H1 (cell line): ENCODE measurements at places on chromosomes 16 and 17.
A peak's percentile ranks its signal among the peaks of the same experiment; 100 is the strongest.

- DNase-seq = no peak
These were observed 9.4 kb downstream of the CNGB1 start for GRCh38 chr16:57961538-57961937.

DNA sequence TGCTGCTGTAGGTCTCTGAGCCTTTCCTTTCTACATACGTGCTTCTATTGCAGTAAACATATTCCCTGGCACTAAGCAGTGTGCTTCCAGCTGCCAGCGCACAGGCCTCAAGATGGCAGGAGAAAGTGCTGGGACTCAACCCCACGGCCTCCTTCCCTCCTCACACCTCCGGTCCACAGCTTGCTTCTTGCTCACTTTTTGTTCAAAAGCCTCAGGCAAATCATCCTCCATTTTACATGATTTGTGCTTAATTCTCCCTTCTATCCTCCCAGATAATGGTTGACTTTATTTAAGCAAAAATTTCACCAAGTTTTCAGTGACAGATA is 5.4 kb downstream of the CDK5R1 start:
- no peak for DNase-seq

GRCh38 chr17:49196520-49196919 is 13.9 kb downstream of the GNGT2 start:
- DNase-seq = no peak

GRCh38 chr16:20906341-20907255 is 6.0 kb downstream of the LYRM1 start:
- DNase-seq = no peak

DNA sequence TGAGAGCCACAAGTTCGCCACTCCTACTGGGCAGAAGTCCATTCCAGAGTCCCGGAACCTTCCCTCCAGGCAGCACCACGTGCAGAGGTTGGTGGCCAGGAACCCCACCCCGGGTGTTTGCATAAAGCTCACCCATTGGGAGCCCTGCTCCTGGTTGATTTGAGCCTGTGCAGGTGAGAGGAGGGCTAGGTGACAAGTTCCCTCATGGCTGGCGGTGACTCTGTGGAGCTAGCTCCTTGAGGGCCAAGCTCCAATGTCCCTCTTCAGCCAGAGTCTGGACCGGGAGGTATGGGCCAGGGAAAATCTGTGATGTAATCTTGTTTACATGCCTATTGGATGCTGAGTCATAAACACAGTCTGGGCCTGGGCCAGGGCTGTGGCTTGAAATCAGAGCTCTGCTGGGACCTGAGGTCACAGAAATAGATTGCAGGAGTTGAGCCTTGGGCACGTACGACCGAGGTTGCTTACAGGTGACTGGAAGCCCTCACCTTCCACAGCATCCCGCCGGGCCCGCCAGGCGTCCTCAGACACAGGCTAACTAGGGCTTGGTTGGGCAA is 118.9 kb downstream of the AATF start:
- DNase-seq = no peak

DNA sequence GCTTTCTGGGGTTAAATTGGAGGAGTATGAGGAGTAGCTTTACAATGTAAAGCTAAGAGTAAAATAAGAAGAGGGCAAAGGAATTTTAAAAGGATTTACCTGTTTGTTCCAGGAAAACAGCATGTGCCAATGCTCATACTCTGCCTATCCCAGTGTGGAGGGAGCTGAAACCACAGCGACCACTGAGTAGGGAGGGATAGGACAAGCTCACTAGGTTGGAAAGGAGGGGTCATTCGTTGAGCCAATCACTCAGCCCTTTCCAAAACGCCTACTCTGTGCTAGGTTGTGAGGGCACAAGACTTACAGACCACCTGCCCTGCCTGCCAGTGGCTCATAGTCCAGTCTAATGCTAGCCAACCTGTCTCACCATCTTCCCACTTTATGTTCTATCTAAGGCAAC is 1.1 kb upstream of the DNAJC7 start:
- no peak for DNase-seq

- DNase-seq = no peak
These were observed 118.6 kb downstream of the PRKCA start for GRCh38 chr17:66420961-66421371.

DNA sequence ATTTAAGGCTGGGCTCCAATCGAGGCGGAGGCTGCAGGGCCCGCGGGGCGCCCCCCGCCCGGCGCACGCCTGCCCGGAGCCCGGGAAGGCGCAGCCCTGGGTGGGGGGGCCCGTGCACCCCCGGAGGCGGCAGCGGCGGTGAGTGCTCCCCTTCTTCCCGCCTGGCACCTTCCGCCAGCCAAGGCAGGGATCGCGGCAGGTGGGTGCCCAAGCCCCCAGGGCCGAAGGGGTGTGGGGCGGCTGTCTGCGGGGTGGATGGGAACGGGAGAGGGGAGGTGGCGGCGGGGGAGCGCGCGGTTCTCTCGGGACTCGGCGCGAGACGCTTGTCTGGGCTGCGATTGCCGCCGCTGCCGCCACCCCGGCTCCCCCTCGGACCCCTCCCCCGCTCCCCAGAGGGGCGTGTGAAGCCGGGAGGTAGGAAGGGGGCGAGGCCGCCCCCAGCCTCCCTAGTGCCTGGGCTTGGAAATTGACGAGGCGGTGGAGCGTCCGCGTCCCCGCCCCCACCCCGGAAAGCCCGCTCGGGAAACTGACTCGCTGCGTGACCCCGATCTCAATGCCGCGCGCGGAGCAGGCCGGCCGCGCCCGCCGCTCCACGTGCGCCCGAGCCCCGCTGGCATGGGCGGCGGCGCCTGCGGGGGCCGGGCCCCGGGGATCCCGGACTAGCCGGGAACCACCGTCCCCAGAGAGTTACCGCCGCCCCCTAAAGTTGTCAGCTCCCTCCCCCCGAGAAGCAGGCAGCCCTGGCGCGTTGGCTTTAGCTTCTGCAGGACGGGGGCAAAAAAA is 231.5 kb downstream of the MRTFB start:
- no peak for DNase-seq

GRCh38 chr17:68200689-68201417 is 47.0 kb upstream of the AMZ2 start:
- peak; percentile 92 for DNase-seq

DNA sequence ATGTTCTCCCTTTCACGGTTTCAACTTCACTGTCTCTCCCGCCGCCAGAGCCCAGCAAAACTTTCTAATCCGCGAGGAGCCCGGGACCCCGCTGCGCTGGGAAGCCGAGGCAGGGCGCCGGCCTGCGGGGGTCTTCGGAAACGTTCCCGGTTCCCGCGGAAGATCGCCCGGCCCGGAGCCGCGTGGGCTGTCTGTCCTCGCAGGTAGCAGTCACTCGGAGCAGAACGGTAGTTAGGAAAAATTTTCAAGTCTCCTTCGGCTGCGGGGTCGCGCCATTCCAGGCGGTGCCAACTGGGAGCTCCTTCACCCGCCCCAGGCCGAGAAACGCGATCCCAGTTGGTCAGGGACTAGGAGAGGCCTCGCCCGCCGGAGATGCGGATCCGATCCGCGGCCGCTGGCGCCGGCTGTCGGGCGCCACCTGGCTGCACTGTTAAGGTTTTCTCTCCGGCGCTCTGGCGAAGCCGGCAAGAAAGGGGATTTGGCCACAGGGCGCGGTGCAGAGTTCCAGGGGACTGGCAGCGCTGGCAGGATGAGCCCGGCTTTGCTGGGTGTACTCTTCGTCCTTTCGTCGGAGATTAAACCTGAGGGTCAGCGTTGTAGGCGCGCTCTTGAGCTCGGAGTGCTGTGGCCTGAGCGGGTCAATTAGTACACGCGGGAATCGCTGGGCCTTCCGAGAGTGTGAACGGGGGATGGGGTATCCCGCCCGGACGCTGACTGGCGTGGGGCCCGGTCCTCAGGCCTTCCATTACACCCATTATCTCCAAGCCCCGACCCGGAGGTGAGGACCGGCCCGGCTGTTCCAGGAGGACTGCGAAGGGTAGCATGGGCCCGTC is 135.4 kb downstream of the KCNJ12 start:
- peak; percentile 85 for DNase-seq

DNA sequence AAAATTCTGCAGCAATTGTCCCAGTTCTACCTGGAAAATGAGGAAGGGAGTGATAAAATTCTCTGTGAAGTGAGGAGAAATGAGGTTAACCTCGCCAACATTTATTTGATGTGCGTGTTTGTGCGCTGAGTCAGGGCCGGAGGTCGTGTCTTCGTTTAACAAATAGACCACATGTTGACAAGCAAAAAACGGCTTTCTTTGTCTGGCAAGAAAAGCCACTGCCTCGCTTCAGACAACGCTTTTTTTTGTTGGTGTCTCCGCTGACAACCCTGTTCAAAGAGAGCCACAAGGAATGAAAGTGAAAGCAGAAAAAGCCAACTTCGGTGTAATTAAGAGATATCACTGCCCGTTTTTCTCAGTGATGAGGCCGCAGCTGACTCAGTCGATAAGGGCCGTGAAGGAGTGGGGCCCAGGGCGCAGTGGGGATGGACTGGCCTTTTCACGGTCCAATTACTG is 510.6 kb downstream of the CDH13 start:
- no peak for DNase-seq

DNA sequence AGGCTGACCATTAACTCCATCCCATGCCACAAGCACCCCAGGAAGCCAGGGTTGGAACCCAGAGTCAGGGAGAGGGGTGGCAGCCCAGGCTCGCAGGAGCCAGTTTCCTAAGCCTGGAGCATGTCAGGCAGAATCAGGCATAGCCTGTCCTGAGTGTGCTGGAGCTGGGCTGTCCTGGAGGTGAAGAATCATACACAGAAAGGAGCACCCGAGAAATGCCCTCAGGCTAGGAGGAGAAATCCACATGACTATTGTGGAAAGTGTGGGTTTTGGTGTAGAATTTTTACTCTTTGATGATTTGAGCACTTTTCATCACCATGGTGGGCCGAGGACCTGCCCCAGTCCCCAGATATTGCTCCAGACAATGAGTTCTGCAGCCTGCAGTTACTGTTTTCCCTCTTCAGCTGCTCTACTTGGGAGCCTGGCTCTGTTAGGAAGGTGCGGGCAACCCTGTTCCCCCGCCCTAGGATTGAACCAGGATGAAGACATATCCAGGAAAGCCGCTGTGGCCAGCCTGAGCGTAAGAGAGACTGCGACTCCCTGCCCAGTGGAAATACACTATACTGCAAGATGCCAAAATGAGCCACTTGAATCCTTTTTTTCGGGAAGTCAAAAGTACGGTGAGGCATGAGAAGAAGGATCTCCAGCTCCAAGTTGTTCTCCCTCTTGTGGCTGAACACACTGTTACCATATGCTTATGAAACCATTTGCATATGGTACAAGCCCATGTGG is 29.0 kb upstream of the HEATR6 start:
- no peak for DNase-seq

DNA sequence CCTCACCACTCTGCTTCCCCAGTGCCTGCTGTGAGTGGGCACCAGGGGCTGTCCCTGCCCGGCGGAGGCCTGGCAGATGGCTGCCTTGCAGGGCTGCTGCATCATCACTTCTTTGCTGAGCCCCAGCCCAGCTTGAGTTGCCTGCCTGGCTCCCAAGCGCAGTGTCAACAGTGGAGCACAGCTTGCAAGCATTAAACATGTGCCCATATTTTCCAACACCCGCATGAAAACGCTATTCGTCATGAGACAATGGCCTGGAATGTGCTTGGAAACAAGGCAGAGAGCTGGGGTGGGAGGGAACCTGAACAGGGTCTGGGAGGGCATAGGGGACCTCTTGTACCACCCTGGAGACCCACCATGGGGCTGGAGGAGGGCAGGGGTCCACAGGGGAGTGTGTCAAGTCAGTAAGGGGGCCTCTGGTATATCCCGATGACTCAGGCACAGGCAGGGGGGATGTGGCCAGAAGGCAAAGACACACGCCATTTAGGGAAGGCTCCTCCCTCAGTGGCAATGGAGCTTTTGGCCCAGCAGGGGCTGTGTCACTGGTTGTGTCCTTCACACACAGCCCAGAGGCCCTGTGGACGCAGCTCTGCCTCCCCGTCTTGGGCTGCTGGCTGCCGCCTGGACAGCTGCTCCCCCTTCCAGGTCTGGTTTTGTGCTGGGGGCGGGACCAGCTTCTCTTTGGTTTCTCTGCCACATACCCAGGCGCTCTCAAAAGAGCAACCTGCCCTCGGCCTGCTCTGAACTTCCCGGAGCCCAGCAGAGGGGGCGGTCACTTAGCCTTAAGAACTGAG is 17.4 kb upstream of the MTSS2 start:
- no peak for DNase-seq

- no peak for DNase-seq
These were observed 8.7 kb downstream of the USP36 start for GRCh38 chr17:78831688-78832540.

- no peak for DNase-seq
These were observed 124.1 kb upstream of the TNRC6C start for GRCh38 chr17:77834170-77835115.

DNA sequence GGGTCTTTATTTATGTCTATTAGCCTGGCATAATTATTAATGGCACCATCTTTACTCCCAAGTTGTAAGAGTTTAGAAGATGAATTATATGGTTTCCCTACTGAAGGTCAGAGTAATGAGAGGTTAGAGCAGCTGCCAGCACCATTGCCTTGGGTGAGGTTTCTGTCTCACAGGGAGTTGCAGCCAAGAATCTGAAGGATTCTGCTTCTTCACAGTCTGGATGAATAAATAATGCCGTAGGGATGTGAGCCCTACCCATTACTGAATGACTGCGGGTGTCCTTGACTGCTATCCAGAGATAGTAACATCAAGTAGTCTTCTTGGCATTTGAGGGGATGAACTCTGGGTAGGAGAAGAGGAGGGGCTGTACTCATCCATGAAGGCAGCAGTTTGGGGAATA is 52.8 kb upstream of the SMIM36 start:
- no peak for DNase-seq

- no peak for DNase-seq
These were observed 6.3 kb downstream of the TAC4 start for GRCh38 chr17:49841548-49841947.

- DNase-seq = no peak
These were observed 14.5 kb downstream of the RAB11FIP4 start for GRCh38 chr17:31405890-31406371.

DNA sequence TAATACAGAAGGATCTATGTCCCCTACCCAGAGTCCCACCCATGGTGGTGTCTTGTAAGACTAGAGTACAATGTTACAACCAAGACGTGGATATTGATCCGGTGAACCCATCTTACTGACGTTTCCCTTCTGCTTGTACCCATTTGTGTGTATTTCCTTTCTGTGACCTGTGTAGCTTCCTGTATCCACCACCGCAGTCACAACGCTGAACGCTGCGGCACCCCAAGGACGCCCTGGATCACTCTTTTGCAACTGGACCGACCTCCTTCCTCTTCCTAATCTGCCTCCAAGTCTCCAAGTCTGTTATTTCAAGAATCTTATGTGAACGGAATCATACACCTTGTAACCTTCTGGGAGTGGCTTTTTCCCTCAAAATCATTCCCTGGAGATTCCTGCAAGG is 33.5 kb upstream of the CBX4 start:
- DNase-seq = no peak
